Ovary (tissue), 10 donors: ENCODE measurements at places on chromosomes 11 and 22. TPM values are rescaled to one million over a fixed set of nuclear protein-coding genes. Genes with fewer than 3 reads are reported as not detected.

Gene TRMU
- 15.2 TPM for polyA plus RNA-seq

Gene SCUBE2
- polyA plus RNA-seq, result 8.2 TPM

Gene NCF4
- 5.0 TPM for polyA plus RNA-seq

Gene DRAP1
- 22.2 TPM for polyA plus RNA-seq

Gene MFRP
- polyA plus RNA-seq, result not detected

Gene DNAJB7
- polyA plus RNA-seq, result not detected

Gene SYT12
- polyA plus RNA-seq, result 0.05 TPM
